ENCODE measurements at places on chromosomes 7 and 10. TPM values are rescaled to one million over a fixed set of nuclear protein-coding genes. Genes with fewer than 3 reads are reported as not detected.

FBXL13 gene
- 0.93 TPM for total RNA-seq

CRTAC1 gene
- total RNA-seq, result not detected

BTBD16 gene
- not detected for total RNA-seq

LDB1 gene
- 68.1 TPM for total RNA-seq

HOXA5 gene
- 1.3 TPM for total RNA-seq
